ENCODE measurements at places on chromosomes 16 and 17.
A peak's percentile ranks its signal among the peaks of the same experiment; 100 is the strongest.

DNA sequence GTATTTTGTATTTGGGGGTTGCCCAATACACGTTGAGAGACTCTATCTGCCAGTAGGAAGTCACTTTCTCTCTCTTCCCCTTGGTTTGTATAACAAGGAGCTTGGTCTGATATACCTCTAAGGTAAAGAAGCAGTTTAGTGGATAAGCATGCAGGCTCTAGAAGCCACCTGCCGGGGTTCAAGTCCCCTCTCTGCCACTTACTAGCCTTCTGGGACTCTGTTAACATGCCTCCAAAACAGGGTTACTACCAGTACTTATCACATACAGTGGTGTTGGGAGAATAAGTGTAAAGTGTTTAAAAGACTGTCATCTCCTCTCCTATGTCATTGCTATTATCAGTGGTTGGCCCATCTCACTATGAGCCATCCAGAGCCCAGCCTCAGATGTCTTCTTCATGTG is 156.1 kb upstream of the HS3ST3A1 start:
- no peak for DNase-seq

GRCh38 chr16:25966172-25967097 is 274.7 kb downstream of the HS3ST4 start:
- no peak for DNase-seq

DNA sequence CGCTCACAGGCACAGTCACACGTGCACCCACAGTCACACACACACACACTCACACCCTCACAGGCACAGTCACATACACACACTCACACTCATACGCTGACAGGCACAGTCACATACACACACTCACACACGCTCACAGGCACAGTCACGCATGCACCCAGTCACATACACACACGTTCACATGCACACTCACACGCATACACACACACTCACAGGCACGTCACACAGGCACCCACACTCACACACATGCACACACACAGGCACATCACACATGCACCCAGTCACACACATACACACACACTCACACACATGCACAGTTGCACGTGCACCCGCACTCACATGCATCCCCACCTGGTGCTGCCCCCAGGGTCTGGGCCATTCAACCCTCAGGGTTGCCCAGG is 46.1 kb upstream of the CBFA2T3 start:
- DNase-seq, result no peak

- DNase-seq, result no peak
Measured at GRCh38 chr17:79870540-79870939, 31.3 kb upstream of the CBX4 start.

DNA sequence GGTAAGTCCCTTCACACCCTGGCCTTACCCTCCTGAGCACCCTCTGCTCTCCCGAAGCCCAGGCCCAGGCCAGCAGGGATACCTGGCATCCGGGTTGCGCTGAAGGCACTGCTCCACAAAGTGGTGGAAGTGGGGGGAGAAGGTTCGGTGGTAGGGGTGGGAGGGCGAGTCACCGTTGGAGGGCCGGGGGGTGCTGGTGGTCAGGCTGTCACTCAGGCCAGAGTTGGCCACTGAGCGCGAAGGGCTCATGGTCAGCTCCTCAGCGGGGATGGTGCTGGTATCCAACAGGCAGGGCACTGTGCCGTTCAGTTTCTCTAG is 4.3 kb upstream of the LIMD2 start:
- DNase-seq, result no peak

- no peak for DNase-seq
Measured at GRCh38 chr17:45942284-45942683, 47.9 kb downstream of the MAPT start.

- DNase-seq, result no peak
Measured at GRCh38 chr16:21685034-21685455, 21.3 kb downstream of the OTOA start.

GRCh38 chr17:10744501-10745000 is 14.7 kb upstream of the TMEM220 start:
- no peak for DNase-seq

- no peak for DNase-seq
Measured at GRCh38 chr16:51119556-51119955, 31.5 kb downstream of the SALL1 start.

GRCh38 chr16:366476-366875 is 3.9 kb downstream of the MRPL28 start:
- DNase-seq, result no peak

DNA sequence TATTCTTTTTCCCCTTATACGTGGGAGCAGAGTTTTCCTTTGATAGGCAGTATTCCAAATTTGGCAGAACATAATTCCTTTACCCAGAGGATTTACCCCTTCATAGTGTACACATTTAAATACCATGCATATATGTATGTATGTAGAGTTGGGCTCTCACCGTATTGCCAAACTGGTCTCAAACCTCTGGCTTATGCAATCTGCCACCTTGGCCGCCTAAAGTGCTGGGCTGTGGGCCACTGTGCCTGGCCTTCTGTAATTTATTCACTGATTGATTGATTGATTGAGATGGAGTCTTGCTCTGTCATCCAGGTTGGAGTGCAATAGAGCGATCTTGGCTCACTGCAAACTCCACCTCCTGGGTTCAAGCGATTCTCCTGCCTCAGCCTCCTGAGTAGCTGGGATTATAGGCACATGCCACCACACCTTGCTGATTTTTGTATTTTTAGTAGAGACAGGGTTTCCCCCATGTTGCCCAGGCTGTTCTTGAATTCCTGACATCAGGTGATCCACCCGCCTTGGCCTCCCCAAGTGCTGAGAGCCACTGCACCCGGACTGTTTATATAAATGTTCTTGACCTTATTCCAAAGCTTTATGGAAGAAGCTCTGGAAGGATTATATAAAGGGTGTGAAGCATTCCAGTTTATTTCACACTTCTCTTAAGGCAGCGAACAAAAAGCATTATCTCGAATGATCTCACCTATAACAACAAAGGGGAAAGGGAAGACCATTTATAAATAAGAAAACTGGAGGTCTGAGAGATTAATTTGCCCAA is 14.9 kb downstream of the GLG1 start:
- no peak for DNase-seq

DNA sequence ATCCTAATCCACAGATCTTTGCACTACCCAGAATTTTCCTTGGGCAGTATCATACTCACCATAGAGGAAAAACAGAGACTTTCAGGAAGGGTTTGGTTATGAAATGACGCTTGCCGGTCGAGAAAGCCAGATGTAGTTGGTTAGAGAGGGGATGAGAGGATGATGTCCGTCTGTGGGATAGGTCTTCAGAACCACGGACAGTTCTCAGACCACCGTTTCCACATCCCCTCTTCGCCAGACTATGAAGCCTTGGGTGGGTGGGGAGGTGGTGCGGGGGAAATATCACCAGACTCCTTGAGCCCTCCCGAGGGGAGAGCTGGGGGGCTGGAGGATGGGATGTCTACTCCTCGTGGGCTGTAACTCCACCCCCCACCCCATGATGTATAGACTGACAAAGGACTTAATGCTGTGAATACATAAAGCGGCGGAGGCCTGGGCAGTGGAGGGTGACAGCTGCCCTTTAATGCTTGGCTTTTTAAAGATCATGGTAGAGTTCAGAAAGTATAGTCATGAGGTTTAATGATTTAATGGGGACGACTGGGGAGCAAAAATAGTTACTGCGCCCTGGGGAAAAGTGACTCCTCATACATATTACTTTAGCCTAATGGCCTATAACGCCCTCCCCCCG is 96.6 kb downstream of the MRM1 start:
- DNase-seq, result no peak

GRCh38 chr17:43691317-43691693 is 29.6 kb upstream of the MEOX1 start:
- no peak for DNase-seq

DNA sequence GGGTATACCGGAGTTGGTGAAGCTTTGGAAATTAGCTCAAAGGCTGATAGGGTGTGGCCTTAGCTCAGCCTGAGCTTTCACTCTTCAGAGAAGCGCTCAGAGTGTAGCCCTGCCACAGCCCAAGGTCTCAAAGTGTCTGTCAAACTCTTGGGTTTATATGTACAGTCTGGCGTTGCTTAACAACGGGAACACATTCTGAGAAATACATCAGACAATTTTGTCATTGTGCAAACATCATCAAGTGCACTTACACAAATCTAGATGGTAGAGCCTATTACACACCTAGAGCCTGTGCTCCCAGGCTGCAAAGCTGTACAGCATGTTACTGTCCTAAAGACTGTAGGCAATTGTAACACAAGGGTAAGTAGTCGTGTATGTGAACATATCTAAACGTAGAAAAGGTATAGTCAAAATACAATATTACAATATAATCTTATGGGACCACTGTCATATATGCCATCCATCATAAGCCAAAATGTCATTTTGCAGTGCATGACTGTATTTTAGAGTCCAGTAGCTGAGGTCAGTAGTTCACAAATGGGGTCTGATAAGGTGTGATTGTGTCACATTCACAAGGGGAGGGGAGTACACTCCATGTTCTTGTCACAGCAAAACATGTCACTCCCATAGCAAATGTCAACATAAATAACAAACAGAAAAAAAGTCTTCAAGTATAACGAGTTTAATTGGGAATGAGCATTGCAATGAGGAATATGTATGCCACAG is 20.6 kb downstream of the CHAD start:
- no peak for DNase-seq

GRCh38 chr17:63702721-63703015 is 2.7 kb upstream of the LIMD2 start:
- DNase-seq, result no peak

DNA sequence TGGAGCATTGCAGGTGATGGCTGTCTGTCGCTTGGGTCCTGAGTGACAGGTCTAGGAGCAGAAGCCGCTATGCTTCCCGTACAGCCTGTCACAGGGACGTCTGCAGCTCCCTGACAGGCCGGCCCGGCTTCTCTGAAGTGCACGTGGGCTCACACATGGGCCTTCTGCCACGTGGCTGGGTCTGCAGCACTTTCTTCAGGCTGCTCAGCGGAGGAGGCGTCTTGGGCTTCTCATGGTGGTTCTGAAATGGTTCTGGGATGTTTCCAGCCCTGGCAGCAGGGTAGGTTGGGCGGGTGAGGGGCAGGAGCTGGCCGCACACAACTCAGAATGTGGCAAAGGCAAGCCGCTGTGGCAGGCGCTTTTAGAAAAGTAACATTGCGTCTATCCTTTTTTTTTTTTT is 80.3 kb upstream of the ZNF750 start:
- no peak for DNase-seq

- DNase-seq, result peak; percentile 79
Measured at GRCh38 chr16:67212766-67213165, 13.8 kb downstream of the ELMO3 start.

- DNase-seq, result no peak
Measured at GRCh38 chr17:80124351-80124981, 22.5 kb downstream of the EIF4A3 start.

DNA sequence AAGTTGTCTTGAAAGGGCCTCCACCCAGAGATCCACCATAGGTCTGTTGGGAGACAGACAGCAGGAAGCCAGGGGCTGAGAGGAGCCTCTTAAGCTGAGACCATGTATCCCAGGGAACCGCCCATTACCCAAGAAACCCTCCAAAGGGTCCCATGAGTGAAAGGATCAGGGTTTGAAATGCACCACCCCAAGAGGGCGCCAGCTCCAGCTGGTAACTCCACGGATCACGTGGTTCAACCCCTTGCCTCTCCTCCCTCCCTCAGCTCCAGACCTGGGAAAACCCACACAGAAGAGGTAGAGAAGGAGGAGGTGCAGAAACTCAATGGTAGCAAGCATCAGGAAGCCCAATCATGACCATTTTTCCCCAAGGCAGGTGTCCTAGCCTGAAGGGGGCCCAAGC is 148.7 kb downstream of the AIPL1 start:
- DNase-seq, result no peak

GRCh38 chr17:31843070-31843745 is 15.8 kb downstream of the COPRS start:
- DNase-seq, result no peak

DNA sequence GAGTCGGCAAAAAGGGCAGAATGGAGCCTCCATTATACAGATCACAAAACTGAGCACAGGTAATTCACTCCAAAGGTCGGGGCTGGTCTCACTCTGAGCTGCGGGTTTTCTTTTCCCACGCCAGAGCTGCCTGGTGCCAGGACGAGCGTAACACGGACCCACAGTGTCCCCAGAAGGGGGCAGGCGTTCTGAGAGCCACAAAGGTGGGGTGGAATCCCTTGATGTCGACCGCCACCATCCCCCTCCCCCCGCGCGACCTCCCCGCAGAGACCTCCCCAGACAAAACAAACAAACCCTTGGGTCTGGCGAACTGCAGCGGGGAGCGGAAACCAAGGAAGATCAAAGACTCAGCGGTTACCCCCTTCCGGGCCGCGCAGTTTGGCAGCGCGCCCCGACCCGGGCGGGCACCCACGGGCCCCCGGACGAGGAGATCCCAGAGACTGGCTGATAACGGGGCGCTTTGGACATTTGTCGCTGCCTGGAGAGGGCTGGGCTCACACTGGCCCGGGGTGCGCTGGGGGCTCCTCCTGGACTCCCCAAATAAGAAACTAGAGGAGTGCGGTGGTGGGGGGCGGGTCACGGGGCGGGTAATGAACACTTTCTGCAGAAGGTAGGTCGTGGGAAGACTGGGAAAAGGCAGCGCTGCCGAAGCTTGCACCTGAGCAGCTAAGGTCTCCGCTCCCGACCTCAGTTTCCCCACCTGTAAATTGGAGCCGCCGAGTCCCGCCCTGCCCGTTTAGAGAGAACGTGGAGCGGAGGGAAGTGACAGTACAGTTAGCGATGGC is 664 bp upstream of the NKD1 start:
- no peak for DNase-seq

DNA sequence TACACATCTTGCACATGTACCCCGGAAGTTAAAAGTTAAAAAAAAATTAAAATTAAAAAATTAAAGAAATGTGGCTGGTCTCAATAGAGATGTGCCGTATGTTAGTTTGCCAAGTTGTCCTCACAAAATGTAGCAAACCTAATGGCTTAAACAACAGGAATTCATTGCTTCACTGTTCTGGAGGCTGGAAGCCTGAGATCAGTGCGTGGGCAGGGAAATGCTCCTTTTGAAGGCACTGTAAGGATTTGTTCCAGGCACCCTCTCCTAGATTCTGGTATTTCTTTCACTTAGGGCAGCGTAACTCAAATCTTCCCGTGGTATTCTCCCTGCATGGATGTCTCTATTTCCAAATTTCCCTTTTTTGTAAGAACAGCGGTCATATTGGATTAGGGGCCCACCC is 32.7 kb upstream of the MON1B start:
- DNase-seq, result no peak

GRCh38 chr17:78322858-78323455 is 36.9 kb downstream of the SOCS3 start:
- DNase-seq, result no peak

GRCh38 chr16:80191928-80192327 is 348.9 kb upstream of the DYNLRB2 start:
- no peak for DNase-seq

- DNase-seq, result no peak
Measured at GRCh38 chr17:50931144-50931908, 65.2 kb upstream of the TOB1 start.
